ENCODE measurements at places on chromosomes 2 and 18.

GRCh38 chr2:144026753-144027152 is 493.2 kb downstream of the ZEB2 start:
- DNase-seq: no peak

DNA sequence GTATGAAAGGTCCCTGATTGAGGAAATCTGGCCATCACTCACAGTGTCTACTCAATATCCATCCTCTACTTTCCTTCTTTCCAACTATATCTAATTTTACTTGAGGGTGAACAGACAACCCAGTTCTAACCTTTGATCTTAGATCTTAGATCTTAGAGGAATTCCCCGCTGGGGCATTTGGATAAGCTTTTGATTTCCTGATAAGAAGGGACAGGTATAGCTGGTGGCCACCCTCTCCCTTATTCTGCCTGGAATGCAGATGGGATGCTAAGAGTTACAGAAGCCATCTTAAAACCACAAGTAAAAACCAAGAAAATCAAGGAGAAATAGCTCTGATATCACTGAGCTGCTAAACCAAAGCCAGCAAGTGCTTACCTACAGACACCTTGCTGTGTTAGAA is 77.2 kb upstream of the ACSL3 start:
- no peak for DNase-seq

GRCh38 chr2:152647552-152647951 is 69.7 kb downstream of the PRPF40A start:
- DNase-seq: peak; percentile 31

- DNase-seq: no peak
Measured at GRCh38 chr2:134379722-134380121, 125.8 kb downstream of the MGAT5 start.

GRCh38 chr2:174047746-174048145 is 82.6 kb upstream of the SP3 start:
- no peak for DNase-seq

- no peak for DNase-seq
Measured at GRCh38 chr18:78587096-78587495, 392.5 kb upstream of the SALL3 start.

DNA sequence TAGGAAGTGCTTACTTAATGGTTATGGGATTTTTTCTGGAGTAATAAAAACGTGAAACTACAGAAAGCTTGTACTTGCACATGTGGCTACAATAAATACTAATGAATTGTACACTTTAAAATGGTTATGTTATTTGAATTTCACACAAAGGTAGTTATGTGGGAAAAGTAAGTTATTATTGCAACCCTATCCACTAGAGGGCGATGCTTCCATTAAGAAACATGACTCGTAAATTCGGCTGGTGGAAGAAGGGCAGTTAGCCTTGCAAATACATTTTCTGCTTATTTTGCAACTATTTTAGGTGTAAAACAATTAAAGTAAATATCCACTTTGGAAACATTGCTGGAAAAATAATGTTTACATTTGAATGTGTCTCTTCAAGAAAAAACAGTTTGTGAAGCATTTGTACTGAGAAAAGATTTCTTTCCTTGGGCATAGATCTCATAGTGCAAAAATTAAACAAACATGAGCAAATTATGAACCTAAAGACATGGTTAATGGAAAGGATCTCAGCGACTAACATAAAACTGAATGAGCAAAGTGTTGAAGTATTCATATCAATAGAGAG is 68.1 kb upstream of the CSRNP3 start:
- peak; percentile 18 for DNase-seq

DNA sequence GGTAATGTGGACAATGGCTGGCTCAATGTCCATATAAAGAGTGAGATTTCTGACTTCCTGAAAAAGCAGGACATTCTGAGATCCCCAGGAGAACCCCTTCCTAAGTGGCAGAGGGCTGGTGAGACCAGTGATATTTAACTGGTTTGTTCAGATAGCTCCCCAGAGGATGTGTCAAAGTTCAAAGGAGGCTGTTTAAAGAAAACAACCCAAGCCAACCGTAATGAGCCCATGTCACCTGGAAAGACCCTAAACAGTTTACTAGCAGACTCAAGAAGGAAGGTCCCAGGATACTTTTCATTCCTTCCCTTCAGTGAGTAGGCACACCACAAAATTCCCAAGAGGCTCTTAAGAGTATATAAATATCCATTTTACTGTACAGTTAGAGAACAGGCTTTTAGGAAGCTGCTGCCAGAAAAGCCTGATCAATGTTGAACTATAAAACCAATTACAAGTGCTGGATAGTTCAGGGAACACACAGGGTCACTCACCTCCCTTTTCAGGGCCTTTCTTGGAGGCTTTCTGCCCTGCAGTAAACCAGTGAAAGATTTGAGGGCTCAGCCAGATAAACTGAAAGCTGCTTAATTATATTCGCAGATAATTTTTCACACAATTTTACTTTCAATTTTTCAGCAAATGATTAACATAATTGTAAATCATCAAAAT is 293.5 kb downstream of the ASXL3 start:
- no peak for DNase-seq

- DNase-seq: no peak
Measured at GRCh38 chr2:188526701-188527100, 235.0 kb downstream of the GULP1 start.

GRCh38 chr2:208255557-208256106 is 761 bp upstream of the IDH1 start:
- DNase-seq: no peak

GRCh38 chr2:80476535-80477117 is 172.1 kb upstream of the LRRTM1 start:
- no peak for DNase-seq

GRCh38 chr2:67844024-67844540 is 218.7 kb downstream of the C1D start:
- DNase-seq: no peak

GRCh38 chr2:96773922-96774321 is 13.2 kb downstream of the CNNM4 start:
- DNase-seq: no peak

- no peak for DNase-seq
Measured at GRCh38 chr2:39567507-39567906, 98.2 kb upstream of the TMEM178A start.

- DNase-seq: no peak
Measured at GRCh38 chr18:36829362-36830157, 633 bp downstream of the KIAA1328 start.

DNA sequence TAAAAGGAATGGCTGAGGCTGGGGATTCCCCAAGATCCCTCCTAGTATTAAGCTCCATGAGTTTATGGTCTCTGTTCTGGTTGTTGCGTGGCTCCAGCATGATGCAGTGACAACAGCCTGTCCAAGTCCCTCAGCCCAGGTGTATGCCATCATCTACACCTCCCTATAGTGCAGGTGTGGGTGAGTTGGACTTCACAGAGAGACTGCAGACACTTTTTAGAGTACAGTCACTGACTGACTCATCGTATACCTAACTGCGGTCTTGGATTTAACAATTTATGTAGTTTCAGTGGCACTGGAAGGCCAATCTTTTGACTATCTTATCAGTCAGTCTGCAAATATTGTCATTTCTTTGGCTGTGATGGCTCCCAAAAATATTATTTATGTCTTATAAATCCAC is 415.0 kb downstream of the TMX3 start:
- DNase-seq: no peak

DNA sequence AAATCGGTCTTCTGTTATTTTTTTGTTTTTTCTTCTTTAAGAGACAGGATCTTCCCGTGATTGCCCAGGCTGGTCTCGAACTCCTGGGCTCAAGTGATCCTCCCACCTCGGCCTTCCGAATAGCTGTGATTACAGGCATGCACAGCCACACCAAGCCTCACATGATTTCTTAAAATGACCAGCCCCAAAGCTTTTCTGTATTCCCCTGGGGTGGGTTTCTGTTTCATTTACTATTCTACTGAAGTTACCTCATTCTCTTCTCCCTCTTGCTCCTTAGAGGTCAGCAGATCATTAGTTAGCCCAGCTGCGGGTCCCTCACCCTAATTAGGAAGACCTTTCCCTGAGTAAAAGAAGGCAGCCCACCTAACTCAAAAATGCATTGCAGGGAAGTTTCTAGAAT is 27.6 kb downstream of the SLC1A4 start:
- no peak for DNase-seq
